Dermis lymphatic vessel endothelial cell (primary cell): ENCODE measurements at places on chromosomes 2 and 18. TPM values are rescaled to one million over a fixed set of nuclear protein-coding genes. Genes with fewer than 3 reads are reported as not detected.

SERPINB10 gene
- not detected in 2 replicates for total RNA-seq

UGT1A4 gene
- total RNA-seq = not detected in 2 replicates

WDPCP gene
- 4.1 and 5.4 TPM in 2 replicates for total RNA-seq

GTF2A1L gene
- 0.09 and 0.11 TPM in 2 replicates for total RNA-seq

RBMS1 gene
- 77.9 and 80.8 TPM in 2 replicates for total RNA-seq

ACTR3 gene
- total RNA-seq = 122 and 146 TPM in 2 replicates

ACMSD gene
- total RNA-seq = not detected in 2 replicates

CERKL gene
- total RNA-seq = not detected in 2 replicates

ELP2 gene
- total RNA-seq = 151 and 194 TPM in 2 replicates

IL36G gene
- total RNA-seq = not detected in 2 replicates

FBXO36 gene
- 1.6 and 1.8 TPM in 2 replicates for total RNA-seq
